ENCODE measurements at places on chromosomes 12 and 14. TPM values are rescaled to one million over a fixed set of nuclear protein-coding genes. Genes with fewer than 3 reads are reported as not detected.
A peak's percentile ranks its signal among the peaks of the same experiment; 100 is the strongest.

Gene B4GALNT3
- 14.0 TPM for total RNA-seq

- no peaks in the 10 kb centered on the region for H3K27me3 ChIP-seq
- peak overlapping the region; percentile 96 for H3K27ac ChIP-seq
- peaks cover 91% of the 10 kb centered on the region for H3K4me1 ChIP-seq
- no peaks in the 10 kb centered on the region for H3K36me3 ChIP-seq
- H3K4me3 ChIP-seq = peak overlapping the region; percentile 36
Measured at GRCh38 chr14:77040741-77041653, 12.5 kb upstream of the IRF2BPL start.

GRCh38 chr12:128660532-128661225 lies 163.1 kb downstream of the SLC15A4 start:
- DNase-seq = no peak
- no peak overlapping the region for H3K4me3 ChIP-seq
- H3K36me3 ChIP-seq = no peaks in the 10 kb centered on the region
- H3K27me3 ChIP-seq = no peaks in the 10 kb centered on the region

DNA sequence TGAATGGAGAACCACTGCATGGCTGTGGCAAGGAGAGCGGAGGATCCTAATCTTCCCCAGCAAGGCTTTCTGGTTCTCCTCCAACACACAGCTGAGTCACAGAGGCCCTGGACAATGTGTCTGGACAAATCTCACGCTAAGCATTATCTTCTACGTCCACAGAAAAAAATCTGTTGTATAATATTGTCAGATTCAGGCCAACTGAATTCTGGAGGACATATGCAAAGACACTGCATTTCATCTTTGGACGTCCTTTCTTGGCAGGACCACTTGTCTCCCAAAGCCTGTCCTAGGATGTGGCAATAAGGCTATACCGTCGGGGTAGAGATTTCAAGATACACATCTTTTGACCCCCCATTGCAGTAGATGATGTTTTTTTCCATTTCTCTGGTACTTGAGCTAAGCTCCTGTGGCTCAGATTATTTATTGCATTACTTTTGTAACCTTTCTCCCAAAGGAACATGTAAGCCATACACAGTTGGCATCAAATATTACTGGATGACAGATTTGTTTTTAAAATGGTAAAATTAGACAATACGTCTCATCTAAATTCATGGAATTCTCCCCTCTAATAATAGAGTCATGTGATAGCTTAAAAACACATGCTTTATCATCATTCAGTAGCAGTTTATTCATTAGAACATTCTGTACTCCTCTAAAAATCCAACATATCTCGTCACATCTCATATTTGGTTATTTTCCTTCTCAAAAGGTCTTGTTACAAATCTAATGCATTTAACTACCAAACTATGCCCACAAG lies 19.4 kb downstream of the LMO3 start:
- DNase-seq = no peak
- H3K4me3 ChIP-seq = no peak overlapping the region
- no peaks in the 10 kb centered on the region for H3K27me3 ChIP-seq

Gene ACOT6
- not detected for total RNA-seq

Gene GNB3
- 0.32 TPM for total RNA-seq

GRCh38 chr12:15963271-15963670 lies 52.1 kb downstream of the DERA start:
- no peaks in the 10 kb centered on the region for H3K4me1 ChIP-seq
- H3K27me3 ChIP-seq = no peaks in the 10 kb centered on the region
- peaks cover 58% of the 10 kb centered on the region for H3K36me3 ChIP-seq

Gene BCL11B
- total RNA-seq = 2.4 TPM

DNA sequence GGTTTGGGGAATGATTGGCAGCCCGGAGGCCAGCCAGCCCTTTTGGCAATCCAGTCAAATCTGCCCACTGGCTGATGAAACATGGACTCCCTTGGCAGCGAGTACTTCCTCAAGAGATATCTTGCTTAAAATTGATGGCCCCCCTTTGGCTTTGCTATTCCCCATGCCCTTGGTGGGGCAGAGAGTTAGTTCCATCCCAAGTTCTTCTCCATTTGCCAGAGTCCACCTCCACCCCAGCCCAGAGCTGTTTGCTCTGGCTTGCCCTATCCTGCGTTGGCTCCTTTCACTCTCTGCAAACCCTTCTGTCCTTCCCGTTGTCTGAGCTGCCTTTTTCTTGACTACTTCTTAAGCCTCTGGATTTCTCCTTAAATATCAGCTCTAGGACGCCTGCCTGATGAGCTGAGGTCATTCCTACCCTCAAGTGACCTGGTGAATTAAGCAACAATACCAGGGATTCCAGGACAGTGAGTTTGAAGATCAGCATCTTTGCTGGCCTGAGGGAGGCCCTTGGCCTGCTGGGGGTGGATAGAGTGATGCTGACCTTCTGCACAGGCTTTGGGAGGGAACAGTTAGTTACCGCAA lies 212.0 kb downstream of the CACNA1C start:
- DNase-seq = no peak
- H3K27me3 ChIP-seq = no peaks in the 10 kb centered on the region
- H3K4me3 ChIP-seq = no peak overlapping the region
- peaks cover 21% of the 10 kb centered on the region for H3K4me1 ChIP-seq
- H3K36me3 ChIP-seq = no peaks in the 10 kb centered on the region
- H3K27ac ChIP-seq = no peak overlapping the region

Gene LRFN5
- total RNA-seq = 1.0 TPM

DNA sequence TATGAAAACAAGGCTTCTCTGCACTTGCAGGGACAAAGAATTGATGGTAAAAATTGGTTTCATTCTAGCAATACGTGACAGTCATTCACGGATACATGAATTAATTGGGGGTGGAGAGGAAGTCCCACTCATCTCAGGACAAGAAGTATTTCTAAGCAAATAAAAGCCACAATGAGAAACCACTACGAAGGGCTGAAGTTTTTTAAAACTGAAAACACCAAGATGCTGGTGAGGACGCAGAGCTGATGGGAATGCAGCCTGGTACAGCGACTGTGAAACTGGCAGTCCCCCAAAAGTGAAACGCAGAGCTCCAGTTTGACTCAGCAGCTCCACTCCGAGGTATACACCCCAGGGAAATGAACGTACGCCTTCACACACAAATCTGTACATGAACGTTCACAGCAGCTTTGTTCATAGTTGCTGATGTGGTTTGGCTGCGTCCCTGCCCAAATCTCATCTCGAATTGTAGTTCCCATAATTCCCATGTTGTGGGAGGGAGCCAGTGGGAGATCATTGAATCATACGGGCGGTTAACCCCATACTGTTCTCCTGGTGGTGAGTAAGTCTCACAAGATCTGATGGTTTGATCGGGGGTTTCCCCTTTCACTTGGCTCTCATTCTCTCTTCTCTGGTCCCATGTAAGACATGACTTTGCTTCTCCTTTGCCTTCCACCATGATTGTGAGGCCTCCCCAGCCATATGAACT lies 89.0 kb downstream of the SCARB1 start:
- DNase-seq = no peak
- peak overlapping the region; percentile 15 for H3K4me3 ChIP-seq
- H3K36me3 ChIP-seq = no peaks in the 10 kb centered on the region
- H3K4me1 ChIP-seq = peaks cover 14% of the 10 kb centered on the region
- H3K27ac ChIP-seq = no peak overlapping the region
- H3K27me3 ChIP-seq = no peaks in the 10 kb centered on the region

DNA sequence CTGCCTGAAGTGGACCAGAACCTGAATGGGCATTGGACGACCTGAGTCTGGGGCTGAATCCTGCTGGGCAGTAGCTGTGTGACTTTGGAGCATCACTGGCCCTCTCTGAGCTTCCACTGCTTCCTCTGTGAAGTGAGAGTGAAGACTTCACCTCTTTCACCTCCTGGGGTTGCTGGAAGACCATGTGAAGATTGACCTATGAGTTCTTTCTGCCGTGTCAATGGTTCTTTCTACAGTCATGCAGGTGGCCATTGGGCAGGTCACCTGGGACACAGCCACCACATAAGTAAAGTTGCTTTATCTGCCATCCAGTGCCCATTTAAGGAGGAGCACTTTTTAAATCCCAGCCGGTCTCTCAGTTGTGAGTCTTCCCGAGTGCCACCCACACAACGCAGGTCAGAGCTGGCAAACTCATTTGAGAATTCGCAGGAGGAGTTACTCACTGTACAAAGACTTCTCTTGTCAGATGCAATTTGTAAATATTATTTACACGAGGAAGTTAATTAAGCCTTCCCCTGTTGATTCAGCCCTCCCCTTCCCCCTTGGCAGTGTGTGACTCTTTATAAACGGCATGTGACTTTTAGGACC lies 74.8 kb upstream of the TCL1B start:
- no peak for DNase-seq
- peaks cover 5% of the 10 kb centered on the region for H3K27me3 ChIP-seq
- no peak overlapping the region for H3K27ac ChIP-seq
- H3K36me3 ChIP-seq = no peaks in the 10 kb centered on the region
